ENCODE measurements at places on chromosomes 13 and 19. TPM values are rescaled to one million over a fixed set of nuclear protein-coding genes. Genes with fewer than 3 reads are reported as not detected.

- DNase-seq: no peak
Observed at GRCh38 chr13:98834254-98834960, 81.9 kb upstream of the SLC15A1 start.

DNA sequence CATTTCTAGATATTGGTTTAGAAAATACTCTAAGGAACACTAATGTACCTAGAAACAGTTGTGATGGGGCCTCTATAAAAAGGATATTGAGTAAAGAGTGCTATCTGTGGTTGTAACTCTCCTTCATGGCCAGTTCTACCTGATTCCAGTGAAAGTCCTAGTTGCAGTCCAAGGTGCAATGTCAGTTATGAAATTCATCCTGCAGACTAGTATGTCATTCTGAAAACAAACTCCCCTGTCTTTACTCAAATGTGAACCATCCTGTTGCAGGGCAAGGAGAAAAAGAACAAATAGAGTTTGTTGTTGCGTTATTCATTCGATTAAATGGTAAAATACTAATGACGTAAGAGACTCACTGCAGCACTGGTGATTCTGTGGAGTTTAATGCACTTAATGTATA is 18.3 kb upstream of the N4BP2L1 start:
- no peak for DNase-seq

DNA sequence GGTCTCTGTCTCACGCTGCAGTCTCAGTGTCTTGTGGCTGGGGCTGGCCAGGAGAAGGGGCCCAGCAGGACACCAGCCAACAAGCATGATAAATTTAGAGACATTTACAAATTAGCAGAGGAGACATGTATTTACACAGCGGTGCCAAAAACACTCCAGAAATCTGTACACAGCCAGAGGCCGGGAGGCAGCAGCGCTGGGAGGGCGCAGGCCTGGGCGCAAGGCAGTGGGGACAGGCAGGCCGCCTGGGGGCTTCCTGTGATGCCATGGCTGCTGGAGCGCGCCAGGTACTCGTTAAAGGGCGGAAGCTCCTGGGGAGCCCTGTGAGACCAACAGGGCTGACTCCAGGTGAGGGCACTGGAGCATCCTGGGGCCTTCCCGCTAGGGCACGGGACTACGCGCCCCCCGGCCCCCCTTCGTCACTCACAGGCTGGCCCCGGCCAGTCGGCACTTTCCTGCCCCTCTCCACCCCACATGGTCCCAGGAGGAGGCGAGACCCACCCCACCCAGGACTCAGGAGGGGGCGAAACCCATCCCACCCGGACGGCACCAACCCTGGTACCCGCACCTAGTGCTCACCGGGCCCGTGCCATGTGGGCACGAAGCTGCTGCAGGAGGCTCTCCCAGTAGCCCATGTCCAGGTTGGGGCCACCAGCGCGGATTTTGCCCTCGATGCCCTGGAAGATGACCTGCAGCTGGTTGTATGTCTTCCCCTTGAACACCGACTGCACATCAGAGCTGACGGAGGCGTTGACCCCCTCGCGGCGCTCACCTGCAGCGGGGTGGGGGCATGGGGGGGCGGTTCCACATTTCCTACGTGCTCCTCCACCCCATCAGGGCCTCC is 7.4 kb upstream of the TBXA2R start:
- DNase-seq: no peak

DNA sequence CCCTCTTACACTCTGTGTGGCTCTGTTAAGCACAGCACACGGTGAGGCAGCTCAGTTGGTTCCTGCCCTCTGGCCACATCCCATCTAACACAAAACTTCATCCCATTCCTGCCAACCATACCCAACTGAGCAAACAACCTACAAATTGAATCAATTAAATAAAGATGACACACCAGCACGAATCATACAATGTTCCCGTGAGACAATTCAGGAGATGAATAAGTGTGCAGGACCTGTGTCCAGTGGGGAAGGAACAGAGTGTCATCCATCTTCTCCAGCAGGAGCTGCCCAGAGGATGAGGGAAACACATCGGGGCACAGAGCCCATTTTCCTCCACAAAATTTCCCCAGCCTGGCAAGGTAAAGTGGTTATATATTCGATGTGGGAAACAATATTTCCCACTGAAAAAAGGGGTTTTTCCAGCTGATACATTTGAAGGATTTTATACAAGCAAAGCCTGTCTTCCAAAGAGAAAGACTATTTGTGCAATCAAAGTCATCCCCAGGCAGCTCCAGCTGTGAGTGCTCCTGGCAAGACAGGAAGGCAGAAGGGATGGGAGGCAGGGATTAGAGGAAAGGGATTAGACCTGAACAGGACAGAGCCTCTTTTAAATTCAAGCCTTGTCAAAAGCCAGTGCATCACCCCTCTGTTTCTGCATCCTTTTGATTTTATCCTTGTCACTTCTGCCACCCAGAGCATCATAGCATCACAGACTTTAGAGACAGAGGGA is 240.2 kb downstream of the LHFPL6 start:
- no peak for DNase-seq

DNA sequence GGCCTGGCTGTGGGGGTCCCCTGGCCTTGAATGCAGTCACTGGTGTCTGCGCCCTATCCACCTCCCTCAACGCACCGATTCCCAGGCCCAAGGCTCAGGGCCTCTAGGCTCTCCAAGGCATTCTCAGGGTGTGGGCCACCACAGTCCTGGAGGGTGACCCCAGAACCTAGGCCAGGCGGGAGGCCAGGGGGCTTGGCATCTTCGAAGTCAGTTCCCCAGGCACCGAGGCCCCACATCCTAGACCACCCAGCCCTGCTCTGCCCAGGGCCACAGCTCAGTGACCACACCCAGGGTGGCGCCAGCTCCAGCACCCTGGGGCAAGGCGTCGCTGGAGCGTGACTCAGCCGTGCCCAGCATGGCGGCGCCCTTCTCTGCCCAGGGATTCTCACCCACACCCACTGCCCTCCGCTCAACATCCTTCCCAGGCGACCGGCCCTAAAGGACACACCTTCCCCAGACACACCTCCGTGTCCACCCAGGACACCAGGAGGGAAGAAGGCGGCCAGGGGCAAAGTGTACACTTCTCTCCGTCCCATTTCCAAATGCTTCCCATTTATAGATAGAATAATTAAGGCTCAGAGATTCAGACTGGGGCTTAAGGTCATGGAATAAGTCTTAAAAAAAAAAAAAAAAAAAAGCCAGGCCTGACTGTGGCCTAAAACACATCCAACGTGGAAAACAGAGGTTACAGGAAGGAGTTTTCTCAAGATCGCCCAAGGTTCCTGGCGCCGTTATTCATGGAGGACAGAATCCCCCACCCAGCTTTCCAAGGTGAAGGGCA is 36.4 kb upstream of the NANOS3 start:
- peak; percentile 91 for DNase-seq

The JAK3 gene
- 22.1 TPM for total RNA-seq

The NKPD1 gene
- total RNA-seq: not detected
